ENCODE measurements at places on chromosomes 1 and 21. TPM values are rescaled to one million over a fixed set of nuclear protein-coding genes. Genes with fewer than 3 reads are reported as not detected.

- H3K27ac ChIP-seq = no peak overlapping the region
- H3K4me3 ChIP-seq = no peak overlapping the region
- DNase-seq = no peak
- H3K27me3 ChIP-seq = no peaks in the 10 kb centered on the region
These were observed 8.3 kb downstream of the PRDX6 start for GRCh38 chr1:173485401-173485800.

The MYBPHL gene
- not detected for total RNA-seq

The APCS gene
- not detected for total RNA-seq

The ACTL8 gene
- total RNA-seq = not detected

DNA sequence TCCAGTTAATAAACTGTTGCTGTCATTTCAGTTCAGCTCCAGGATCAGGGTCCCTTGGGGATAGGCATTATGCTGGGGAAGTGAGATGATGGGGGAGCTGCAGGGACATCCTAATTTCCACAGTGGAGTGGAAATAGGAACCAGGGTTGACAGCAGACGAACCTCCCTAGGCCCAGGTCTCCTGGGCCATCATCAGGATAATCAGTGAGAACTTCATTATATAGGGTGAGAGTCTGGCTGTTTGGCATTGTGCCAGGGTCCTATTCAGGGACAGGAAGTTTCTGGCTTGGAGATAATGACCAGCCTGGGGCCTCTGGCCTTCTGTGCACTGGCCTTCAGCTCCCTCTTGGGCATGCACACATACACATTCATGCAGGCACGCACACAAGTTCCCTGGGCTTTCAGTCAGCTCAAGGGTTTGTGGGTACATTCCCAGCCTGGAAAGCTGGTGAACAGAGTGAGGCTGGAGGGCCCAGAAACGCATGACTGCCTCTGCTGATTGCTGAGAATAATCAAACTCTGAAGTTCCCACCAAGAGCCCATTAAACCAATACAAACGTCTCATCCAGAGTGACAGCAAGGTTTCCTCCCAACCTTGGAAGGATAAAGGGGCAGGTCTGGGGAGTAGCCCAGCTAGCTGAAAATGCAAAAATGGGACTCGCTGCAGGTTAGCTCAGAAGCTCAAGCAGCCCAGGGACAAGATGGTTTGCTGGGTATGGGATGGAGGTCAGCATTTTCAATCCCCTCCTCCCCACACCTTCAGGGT lies 13.9 kb upstream of the LRIG2 start:
- H3K4me3 ChIP-seq = no peak overlapping the region
- no peaks in the 10 kb centered on the region for H3K4me1 ChIP-seq
- H3K36me3 ChIP-seq = no peaks in the 10 kb centered on the region
- DNase-seq = no peak
- no peak overlapping the region for H3K27ac ChIP-seq

- DNase-seq = no peak
- H3K4me1 ChIP-seq = peaks cover 52% of the 10 kb centered on the region
- no peak overlapping the region for H3K27ac ChIP-seq
- peaks cover 86% of the 10 kb centered on the region for H3K36me3 ChIP-seq
- H3K4me3 ChIP-seq = no peak overlapping the region
These were observed 12.1 kb downstream of the SFPQ start for GRCh38 chr1:35180776-35181374.

DNA sequence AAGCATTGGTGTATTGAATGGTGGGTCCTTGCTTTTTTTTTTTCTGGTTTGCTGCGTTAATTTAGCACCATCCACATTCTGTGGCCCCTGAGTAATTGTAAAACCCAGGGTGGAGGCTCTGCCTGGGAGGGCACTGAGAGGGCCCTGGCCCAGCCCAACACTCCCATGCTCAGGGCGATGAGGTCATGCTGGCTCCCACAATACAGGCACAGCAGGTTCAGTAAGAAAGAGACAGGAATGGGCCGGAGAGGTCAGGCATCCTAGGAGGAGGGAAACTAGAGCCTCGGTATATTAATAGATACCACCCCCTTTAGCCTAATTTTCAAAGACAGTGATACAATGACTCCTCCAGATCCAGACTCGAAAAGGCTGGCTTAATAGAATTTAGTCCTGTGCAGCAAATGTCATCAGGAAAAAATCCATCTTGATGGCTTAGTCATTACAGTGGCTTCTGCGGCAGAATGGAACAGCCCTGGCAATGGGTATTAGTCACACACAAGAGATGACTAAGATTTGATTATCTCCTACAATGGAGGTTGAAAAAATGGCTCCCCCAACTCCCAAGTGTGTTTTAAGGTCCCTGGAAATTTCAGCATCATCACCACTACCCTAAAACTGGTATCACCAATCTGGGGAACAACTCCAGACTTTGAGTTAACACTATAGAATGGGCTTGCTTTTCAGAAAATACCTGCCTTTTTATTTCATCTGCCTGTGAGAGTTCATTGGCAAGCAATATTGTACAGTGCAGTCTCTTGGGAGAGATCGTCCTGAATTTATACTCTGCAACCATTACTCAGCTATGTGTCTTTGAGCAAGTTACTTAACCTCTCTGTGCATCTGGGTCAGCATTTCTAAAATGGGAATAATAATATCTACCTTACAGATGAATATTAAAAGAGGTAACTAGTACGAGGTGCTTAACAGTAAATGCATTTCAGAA lies 43.9 kb upstream of the LYST start:
- no peaks in the 10 kb centered on the region for H3K36me3 ChIP-seq
- H3K27ac ChIP-seq = no peak overlapping the region
